Ovary (tissue), 10 donors: ENCODE measurements at places on chromosomes 2 and 18. TPM values are rescaled to one million over a fixed set of nuclear protein-coding genes. Genes with fewer than 3 reads are reported as not detected.

The DUSP2 gene
- 2.0 TPM for polyA plus RNA-seq

The INPP5D gene
- 14.4 TPM for polyA plus RNA-seq

The APCDD1 gene
- 50.0 TPM for polyA plus RNA-seq

The THUMPD2 gene
- 10.5 TPM for polyA plus RNA-seq

The UGT1A7 gene
- polyA plus RNA-seq = not detected

The HOXD13 gene
- polyA plus RNA-seq = not detected

The SPP2 gene
- polyA plus RNA-seq = not detected
